Mammary microvascular endothelial cell (primary cell): ENCODE measurements at places on chromosomes 12 and 14. TPM values are rescaled to one million over a fixed set of nuclear protein-coding genes. Genes with fewer than 3 reads are reported as not detected.

Gene C12orf60
- total RNA-seq: 0.74 and 1.1 TPM in 2 replicates

Gene VASH1
- 10.1 and 11.7 TPM in 2 replicates for total RNA-seq

Gene C12orf50
- not detected in 2 replicates for total RNA-seq

Gene TMEM229B
- total RNA-seq: 6.9 and 8.1 TPM in 2 replicates

Gene TUBA1A
- 773 and 887 TPM in 2 replicates for total RNA-seq

Gene ACTR10
- total RNA-seq: 77.7 and 77.8 TPM in 2 replicates

Gene RHOF
- 33.4 and 33.5 TPM in 2 replicates for total RNA-seq

Gene ARL6IP4
- 249 and 324 TPM in 2 replicates for total RNA-seq

Gene PACS2
- 53.4 and 61.7 TPM in 2 replicates for total RNA-seq

Gene IFNG
- not detected in 2 replicates for total RNA-seq

Gene PMCH
- not detected in 2 replicates for total RNA-seq

Gene SBNO1
- total RNA-seq: 17.2 and 17.4 TPM in 2 replicates

Gene KCNA5
- not detected in 2 replicates for total RNA-seq

Gene PRB2
- not detected in 2 replicates for total RNA-seq
